Activated CD8-positive, alpha-beta memory T cell treated with anti-CD3 and anti-CD28 coated beads, Interleukin-2, amount 10 ng/mL, durations not matched to agents 7 days and 5 days (primary cell): ENCODE measurements at places on chromosomes 3 and 15. TPM values are rescaled to one million over a fixed set of nuclear protein-coding genes. Genes with fewer than 3 reads are reported as not detected.

DNA sequence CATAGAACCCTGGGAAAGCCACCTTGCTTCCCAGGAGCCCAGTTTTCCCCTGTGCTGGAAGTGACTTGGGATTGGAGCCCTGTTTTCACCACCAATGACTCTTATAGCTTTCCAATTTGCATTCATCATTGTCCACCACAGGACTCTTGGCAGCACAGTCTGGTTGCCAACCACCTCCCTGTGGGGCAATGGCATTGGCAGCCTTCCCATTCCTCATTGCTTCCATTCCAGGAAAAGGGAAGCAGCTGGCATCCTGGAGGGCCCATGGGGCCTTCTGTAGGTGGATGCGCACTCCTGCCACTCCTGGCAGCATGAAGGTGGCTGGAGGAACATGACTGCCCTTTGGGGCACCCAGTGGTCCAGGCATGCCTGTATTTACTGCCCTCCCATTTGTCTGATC lies 57.7 kb downstream of the FEM1B start:
- no peak overlapping the region for H3K4me3 ChIP-seq
- H3K27ac ChIP-seq = no peak overlapping the region
- DNase-seq = no peak
- no peaks in the 10 kb centered on the region for H3K36me3 ChIP-seq
- peaks cover 2% of the 10 kb centered on the region for H3K4me1 ChIP-seq
- peaks cover 9% of the 10 kb centered on the region for H3K27me3 ChIP-seq

DNA sequence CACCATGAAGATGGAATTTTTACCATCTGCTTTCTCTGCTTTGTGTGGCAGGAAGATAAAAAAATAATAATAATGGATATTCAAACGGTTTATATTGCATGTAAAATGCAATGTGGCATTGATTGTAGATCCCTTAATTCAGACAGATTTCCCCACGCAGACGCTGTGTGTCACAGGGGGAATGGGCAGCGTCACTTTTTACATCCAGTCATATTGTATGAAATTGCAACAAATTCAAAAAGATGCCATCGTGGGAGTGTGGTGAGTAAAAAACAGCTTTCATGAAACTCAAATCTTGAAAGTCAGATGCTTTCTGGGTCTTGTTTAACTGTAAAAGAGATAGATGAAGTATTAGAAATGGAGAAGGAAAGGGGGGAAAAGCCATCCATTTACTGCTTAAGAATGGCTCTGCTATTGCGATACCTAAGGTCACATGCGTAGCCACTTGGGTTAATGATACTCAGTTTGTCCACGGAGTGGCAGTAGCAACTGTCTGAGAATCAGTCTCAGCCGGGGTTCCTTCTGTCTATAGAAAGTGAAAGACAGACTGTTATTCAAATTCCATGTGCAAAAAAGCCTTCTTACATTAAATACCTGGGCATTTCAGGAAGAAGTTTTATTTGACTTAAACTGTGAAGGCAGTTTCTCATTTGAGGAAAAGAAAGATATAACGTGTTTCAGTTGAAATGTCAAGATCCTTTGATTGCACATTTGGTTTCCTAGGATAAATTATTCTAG lies 28.5 kb downstream of the BTD start:
- H3K4me3 ChIP-seq = peak overlapping the region; percentile 36
- peak overlapping the region; percentile 73 for H3K27ac ChIP-seq
- no peaks in the 10 kb centered on the region for H3K27me3 ChIP-seq
- H3K4me1 ChIP-seq = peaks cover 24% of the 10 kb centered on the region

GRCh38 chr3:108546692-108547091 lies 36.3 kb upstream of the MYH15 start:
- no peak for DNase-seq
- no peaks in the 10 kb centered on the region for H3K27me3 ChIP-seq
- peaks cover 4% of the 10 kb centered on the region for H3K4me1 ChIP-seq

Gene CCK
- total RNA-seq = not detected

GRCh38 chr15:50873935-50874361 lies 34.5 kb upstream of the AP4E1 start:
- no peaks in the 10 kb centered on the region for H3K36me3 ChIP-seq
- peak overlapping the region; percentile 17 for H3K4me3 ChIP-seq

- H3K27ac ChIP-seq = no peak overlapping the region
- H3K4me3 ChIP-seq = no peak overlapping the region
- DNase-seq = no peak
- peaks cover 9% of the 10 kb centered on the region for H3K36me3 ChIP-seq
- H3K4me1 ChIP-seq = peaks cover 28% of the 10 kb centered on the region
These were observed 185.8 kb upstream of the EOMES start for GRCh38 chr3:27907929-27908328.

Gene KNG1
- total RNA-seq = not detected

GRCh38 chr3:195072916-195073564 lies 197.9 kb downstream of the XXYLT1 start:
- H3K27ac ChIP-seq = no peak overlapping the region
- H3K4me1 ChIP-seq = no peaks in the 10 kb centered on the region

DNA sequence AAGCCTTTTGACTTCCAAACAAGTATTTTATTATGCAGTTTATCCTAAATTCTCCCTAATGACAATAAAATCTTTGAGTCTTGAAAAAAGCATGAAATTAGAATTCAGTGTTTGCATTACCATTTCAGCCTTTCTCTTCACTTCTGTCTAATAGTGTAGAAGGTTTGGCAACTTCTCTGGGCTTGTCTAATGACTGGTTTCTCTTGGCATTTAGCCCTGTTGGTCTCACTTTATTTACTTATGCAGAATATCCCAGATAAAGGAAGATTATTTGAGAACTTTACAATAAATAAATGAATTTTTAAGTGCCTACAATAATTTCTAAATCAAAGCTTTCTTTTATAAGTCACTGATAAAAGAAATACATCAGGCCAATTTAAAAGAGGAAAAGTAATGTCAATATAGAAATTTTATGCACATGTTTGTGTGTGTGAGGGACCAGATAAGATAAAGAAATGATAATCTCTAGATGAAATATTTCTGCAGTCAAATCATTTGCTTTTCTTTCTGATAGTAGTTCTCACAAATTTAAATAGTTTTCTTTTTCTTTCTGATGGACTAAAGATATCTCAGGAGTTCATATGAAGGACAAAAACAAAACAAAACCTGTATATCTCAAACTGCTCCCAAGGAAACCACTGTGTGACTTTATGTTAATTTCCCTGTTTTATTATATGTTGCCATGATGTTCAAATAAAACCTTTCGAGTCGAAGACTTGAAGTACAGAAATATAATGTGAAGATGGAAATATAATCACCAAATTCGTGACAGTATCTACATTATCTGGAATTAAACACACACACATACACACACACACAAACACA lies 533.1 kb upstream of the CBLB start:
- no peak overlapping the region for H3K4me3 ChIP-seq
- H3K36me3 ChIP-seq = peaks cover 6% of the 10 kb centered on the region
- DNase-seq = no peak
- no peak overlapping the region for H3K27ac ChIP-seq
